Activated CD8-positive, alpha-beta memory T cell treated with anti-CD3 and anti-CD28 coated beads for 1 hour (primary cell): ENCODE measurements at places on chromosomes 7 and 10.

DNA sequence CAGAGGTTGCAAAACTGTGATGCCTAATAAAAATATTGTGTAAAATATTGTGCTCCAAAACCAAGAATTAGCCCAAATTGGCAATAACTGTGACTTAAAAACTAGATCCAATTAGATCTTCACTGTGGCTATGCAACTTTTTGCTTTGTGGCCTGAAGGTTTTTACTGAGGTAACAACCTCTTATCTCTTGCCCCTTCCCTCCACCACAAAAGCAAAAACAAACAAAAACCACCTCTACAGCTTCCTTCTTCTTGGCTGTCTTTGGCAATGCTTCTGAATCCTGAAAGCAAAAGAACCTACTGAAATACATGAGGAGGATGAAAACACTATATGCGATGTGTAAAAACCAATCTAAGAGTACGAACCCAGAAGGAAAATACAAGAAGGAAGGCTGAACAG is 226.7 kb upstream of the MBL2 start:
- no peak for DNase-seq

DNA sequence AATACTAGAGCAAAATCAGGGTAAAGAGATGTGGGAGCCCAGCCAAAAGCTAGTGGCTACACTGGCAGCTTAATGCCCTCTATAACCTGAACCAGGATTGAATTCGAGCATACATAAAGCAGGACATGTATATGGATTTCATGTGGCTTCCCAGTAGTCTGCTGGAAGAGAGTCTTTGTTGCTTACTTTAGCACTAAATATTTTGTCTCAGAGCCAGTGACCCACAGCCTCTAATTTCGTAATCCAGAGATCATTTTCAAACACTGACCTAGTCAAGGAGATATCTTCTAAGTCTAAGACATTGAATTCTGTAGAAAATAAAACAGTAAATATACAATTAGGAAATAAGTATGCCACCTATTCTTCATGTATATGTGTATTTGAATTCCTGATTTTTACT is 64.2 kb upstream of the GNAI1 start:
- DNase-seq = no peak

DNA sequence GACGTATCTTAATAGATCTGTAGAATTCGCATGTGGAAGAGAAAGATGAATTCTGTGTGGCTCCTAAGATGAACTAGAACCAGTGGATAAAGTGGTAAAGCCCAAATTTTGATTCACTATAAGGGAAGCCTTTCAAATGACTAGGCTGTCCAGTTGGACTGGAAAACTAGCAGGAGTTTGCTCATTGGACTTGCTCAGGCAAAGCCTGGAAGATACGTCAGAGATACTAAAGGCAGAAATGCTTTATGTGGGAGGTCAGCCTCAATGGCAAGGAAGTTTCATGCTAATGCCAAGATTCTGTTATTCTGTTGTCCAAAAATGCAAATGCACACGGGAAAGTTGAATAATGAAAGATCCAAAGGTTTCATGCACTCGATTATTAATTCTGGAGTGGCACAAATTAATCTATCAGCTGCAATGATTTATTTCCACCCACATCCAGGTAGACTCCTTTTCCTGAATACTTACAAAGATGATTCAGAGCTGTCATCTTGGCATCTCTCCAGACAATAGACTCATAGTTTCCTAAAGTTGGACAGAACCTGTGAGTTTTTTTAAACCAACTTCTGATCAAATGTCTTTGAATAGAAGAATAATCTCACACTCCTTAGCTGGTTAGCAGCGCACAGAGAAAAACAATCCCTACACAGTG is 20.5 kb upstream of the PPP1R3C start:
- no peak for DNase-seq

- no peak for DNase-seq
Measured at GRCh38 chr7:105149827-105150226, 135.8 kb downstream of the KMT2E start.

- DNase-seq = no peak
Measured at GRCh38 chr10:122159141-122159970, 111.7 kb upstream of the BTBD16 start.

DNA sequence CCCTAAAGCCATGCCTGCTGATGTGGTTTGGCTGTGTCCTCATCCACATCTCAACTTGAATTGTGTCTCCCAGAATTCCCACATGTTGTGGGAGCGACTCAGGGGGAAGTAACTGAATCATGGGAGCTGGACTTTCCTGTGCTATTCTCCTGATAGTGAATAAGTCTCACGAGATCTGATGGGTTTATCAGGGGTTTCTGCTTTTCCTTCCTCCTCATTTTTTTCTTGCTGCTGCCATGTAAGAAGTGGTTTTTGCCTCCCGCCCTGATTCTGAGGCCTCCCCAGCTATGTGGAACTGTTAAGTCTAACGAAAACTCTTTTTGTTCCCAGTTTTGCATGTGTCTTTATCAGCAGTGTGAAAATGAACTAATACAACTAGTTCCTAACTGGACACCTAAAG is 11.8 kb downstream of the MACROH2A2 start:
- DNase-seq = no peak

DNA sequence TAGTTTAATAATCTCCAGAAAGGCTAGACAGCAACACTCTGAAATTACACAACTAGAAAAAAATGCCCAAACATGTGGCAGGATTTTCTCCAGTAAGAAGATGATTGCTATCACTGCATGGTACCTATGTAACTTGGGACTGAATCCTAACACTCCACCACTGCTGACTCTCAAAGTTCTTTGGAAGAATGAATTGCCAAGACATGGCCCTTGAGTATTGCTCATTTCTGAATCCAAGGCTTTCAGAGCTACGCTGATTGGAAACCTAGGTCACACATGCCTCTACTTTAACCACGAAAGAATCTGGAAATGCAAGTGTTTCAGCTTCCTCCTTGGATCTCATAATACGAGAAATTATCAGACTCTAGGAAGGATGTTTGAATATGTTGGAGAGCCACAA is 167.5 kb upstream of the CELF2 start:
- no peak for DNase-seq

GRCh38 chr10:86870679-86871078 is 86.7 kb downstream of the MMRN2 start:
- no peak for DNase-seq

GRCh38 chr7:81993186-81993585 is 223.3 kb upstream of the HGF start:
- no peak for DNase-seq

DNA sequence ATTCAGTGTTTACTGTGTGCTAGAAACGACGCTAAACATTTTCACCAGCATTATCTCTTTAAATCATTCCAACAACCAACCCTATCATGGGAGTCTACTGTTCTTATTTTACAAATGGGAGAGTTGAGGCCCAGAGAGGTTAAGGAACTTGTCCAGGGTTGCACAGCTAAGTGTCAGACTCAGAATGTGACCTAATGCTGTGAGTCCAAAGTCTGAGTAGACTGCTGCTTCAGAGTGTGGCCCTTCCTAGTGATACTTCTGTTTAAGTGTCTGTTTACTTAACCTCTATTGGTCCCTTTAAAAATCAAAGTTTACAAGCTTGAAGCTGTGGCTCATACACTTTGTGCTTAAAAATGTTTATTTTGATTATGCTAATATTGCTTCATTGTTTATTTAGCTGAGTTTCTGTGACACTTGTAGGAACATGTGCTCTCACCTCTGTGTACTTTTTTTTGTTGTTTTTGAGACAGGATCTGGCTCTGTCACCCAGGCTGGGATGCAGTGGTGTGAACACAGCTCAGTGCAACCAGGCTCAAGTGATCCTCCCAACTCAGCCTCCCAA is 84.4 kb upstream of the SYPL1 start:
- DNase-seq = no peak

- no peak for DNase-seq
Measured at GRCh38 chr7:158819571-158820203, 9.6 kb downstream of the ESYT2 start.

DNA sequence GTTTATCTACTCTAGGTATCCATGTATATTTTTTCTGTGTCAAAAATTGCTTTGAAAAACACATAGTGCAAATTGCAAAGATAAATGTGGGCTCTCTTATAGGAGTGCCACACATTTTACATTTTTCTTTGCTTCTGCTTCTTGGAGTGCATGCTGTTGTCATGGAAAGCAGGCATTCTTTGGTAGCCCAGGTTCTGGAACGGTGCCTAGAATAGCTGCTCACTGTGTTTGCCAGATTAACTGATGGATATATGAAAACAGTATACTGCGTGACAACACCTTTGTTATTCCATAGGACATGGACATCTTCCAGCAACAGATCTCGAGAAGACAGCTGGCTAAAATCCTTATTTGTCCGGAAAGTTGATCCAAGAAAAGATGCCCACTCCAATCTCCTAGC is 13.4 kb downstream of the NIPSNAP2 start:
- no peak for DNase-seq

DNA sequence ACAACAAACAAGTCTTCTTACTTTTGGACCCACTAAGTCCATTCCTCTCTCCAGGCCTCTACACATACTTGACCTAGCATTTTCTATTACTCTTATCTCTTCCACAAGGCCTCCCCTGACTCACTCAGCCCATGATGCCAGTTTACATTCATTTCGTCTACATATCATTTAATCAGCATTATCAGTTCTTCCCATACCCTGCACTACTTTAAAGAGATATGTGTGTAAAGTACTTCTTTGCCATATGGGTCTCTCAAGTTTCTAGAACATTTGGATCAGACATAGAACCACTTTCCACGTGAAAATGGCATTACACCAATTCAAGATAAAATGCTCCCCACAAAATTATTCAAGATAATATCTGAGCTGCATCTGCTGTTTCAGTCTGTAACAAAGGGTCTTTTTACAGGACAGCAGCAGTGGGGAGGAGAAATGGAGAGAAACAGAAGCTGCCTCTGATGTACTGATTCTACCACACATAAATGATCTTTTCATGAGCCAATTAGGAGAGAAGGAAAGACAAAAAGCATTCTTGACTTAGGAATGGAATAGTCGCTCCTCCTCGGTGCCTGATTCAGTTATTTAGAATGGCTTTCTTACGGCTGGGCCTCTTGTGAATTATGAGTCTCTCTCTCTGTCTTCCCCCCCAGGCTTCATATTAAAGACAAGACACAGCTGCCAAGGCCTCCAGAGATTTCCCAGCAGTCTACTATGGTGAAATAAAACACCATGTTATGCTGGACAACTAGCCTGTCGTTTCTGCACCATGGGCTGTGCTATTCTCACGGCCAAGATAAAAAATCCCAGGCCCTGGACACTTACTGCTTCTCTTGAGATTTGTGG is 46.9 kb upstream of the SEPTIN7 start:
- no peak for DNase-seq

GRCh38 chr7:1912593-1913465 is 242.8 kb downstream of the ELFN1 start:
- DNase-seq = no peak

DNA sequence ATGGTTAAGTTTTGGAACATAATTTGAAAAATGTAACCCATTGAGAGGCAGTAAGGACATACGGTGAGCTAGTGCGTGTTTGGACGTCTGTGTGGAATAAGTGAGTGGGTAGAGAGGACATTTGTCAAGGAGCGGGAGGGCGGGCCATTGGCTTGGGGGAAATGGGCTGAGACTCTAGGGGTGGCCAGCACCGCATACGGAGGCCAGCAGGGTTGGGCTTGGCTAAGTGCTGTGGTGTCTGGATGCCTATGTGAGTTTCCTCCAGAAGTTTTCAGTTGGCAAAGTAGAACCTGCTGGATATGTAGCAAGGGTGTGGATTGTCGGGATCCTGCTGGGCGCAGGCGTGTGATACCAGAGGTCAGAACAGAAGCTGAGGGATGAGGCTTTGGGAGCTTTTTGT is 103.0 kb downstream of the TCF7L2 start:
- DNase-seq = no peak

- DNase-seq = no peak
Measured at GRCh38 chr7:26153241-26153822, 1.3 kb downstream of the NFE2L3 start.

DNA sequence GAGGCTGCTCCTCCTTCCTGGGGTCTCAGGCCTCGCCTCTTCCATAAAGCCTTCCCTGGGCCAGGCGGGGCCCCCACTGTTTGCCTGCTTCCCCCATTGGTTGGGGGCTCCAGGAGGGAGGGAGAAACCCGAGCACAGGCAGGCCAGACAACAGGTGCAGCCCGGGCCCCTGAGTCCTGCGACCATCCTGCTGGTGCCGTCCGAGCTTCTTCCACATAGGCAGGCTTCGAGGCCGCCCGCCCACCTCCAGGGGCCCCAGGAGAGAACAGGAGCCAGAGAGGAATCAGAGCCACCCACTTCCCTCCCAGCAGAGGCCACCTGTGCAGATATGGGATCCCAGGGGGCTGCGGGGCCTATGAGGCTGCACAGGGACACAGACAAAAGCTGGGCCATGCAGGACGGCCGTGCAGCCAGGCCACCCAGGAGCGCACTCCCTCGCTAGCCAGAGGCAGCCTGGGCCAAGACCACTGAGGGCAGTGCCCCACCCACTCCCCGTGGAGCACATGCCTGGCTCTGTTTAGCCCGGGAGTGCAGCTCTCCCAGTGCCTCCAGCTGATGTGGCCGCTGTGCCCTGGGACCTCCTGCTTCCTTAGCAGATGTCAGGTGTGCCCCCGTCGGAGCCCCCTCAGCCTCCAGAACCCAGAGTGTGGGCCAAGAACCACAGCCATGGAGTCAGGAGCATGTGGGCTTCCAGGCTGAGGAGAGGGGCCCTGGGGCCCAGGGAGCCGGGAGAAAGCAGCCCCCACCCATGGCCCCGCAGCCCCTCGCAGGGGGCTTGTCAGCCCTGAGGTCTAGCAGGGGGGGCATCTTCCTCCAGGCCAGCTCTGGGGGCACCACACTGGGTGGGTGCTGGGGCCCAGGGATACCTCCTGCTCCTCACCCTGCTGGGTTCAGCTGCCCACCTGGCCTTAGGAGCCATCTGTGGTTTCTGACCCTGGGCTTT is 59.9 kb upstream of the INPP5A start:
- no peak for DNase-seq

GRCh38 chr7:521221-522070 is 1.8 kb upstream of the PDGFA start:
- DNase-seq = no peak

GRCh38 chr10:127679642-127680255 is 57.2 kb upstream of the FOXI2 start:
- no peak for DNase-seq

DNA sequence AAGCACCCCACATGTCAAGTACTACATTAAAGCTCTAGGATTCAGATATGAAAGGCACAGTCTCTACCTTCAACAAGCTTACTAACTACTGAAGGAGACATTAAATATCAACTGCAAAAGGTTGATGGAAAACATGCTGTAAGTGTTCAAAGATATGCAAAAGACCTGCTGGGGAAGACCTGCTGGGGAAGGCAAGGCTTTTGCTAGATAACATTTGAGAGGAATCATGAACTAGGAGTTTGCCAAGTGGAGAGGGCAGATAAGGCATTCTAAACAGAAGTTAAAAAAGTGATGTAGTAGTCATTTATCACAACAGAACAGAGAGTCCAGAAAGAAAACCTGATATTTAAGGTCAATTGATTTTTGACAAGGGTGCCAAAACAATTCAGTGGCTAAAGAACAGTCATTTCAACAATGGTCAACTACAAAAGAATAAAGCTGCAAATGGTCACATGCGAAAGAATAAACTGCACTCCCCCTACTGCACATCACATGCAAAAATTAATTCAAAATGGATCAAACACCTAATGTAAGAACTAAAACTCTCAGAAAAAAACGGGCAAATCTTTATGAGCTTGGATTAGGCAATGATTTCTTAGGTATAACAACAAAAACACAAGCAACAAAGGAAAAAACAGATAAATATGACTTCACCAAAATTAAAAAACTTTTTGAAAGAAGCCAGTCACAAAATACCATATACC is 23.0 kb upstream of the MSS51 start:
- no peak for DNase-seq
